Hepatocyte (in vitro differentiated cells): ENCODE measurements at places on chromosomes 7 and 10.

- no peak overlapping the region for H3K4me3 ChIP-seq
- no peak for DNase-seq
- H3K36me3 ChIP-seq = no peaks in the 10 kb centered on the region
- no peaks in the 10 kb centered on the region for H3K27me3 ChIP-seq
Measured at GRCh38 chr10:132806110-132806509, 20.2 kb upstream of the NKX6-2 start.

DNA sequence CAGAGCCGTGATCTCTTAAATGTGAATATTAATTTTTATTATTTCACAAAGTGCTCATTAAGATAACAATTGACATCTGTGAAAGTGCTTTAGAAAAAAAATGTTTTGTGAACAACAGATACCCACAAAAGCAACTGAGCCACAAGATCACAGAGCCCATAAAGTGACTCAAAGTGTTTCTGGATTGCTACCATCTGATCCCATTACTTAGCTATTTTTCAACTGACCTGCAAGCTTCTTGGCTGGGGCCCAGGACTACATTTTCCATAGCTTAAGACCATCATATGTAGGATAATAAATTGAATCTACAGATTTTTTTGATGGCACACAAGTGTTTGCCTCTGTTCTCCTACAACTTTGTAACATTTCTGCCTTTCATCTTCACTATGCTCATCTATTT lies 674.4 kb downstream of the PHTF2 start:
- no peaks in the 10 kb centered on the region for H3K36me3 ChIP-seq
- H3K4me3 ChIP-seq = no peak overlapping the region
- no peak for DNase-seq
- H3K27me3 ChIP-seq = no peaks in the 10 kb centered on the region
- no peak overlapping the region for H3K27ac ChIP-seq

DNA sequence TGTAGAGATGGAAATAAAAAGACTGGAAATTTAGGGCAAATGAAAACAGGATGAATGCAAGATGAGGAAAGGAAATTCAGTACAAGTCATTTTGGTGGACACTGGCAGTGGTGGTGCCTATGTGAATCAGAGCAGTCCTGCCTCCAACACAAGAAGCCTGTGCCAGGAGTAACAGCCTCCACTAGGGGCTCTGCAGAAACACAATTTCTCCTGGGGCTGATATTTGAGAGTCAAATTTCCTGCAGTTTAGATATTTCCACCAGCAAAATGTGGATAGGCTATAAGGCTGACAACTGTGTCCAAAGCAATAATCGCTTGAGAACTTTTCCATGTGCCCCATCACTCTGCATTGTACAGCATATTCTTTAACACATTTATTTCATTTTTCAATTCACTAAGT lies 4.7 kb upstream of the PLXDC2 start:
- H3K27ac ChIP-seq = no peak overlapping the region
- H3K4me3 ChIP-seq = no peak overlapping the region
- peak; percentile 44 for DNase-seq
- peaks cover 10% of the 10 kb centered on the region for H3K27me3 ChIP-seq
- no peaks in the 10 kb centered on the region for H3K4me1 ChIP-seq

GRCh38 chr10:125634606-125635005 lies 48.4 kb downstream of the TEX36 start:
- H3K4me3 ChIP-seq = no peak overlapping the region
- H3K36me3 ChIP-seq = no peaks in the 10 kb centered on the region
- DNase-seq = no peak
- H3K27ac ChIP-seq = no peak overlapping the region

DNA sequence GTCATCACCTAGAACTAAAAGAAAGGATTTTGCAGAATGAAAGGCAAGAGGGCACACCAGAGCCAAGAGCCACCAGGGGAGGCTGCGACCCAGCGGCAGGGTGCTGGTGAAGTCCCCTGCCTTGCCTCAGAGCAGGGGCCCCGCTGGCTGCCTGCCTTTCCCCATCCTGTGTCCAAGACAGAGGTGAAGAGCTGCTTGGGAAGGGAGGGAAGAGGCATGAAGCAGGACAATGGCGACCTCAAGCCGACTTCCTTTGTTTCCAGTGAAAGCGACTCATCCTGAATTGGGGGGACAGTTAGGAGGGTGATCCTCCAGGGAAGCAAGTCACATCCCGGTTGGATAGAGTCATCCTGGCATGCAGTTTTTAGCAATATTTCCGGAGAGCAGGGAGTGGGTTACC lies 255.5 kb upstream of the YAE1 start:
- no peak overlapping the region for H3K4me3 ChIP-seq
- no peaks in the 10 kb centered on the region for H3K27me3 ChIP-seq
- no peak for DNase-seq
- no peak overlapping the region for H3K27ac ChIP-seq
- no peaks in the 10 kb centered on the region for H3K36me3 ChIP-seq
- no peaks in the 10 kb centered on the region for H3K4me1 ChIP-seq

DNA sequence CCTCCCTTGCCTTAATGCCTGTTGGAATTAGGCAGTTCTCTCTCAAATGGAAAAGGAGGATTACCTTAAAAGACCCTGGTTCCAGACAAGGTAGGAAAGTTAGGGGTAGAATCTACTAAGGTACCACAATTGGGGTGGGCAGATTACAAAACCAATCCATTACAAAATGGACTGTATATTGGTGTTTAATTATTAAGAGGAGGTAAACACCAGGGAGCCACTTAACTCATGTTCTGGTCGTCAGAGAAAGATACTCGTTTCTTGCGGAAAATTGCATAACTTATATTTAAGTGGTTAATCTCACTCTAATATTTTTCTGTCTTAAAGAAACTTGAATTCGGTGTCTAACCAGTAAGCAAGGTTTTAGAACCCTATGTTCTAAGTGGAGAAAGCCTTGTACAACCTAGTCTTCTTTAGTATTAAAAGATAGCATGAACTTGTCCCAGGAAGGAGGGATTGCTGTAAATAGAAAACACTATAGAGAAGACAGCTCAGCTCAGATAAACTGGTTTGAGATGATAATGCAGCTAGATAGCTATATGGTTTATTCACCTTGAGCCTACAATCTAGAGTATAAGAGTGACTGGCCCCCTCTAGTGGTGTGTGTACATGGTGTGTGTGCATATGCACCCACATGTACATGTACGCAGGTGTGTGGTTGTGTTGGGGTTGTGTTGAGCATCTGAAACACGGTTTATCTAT lies 58.0 kb upstream of the STRIP2 start:
- no peaks in the 10 kb centered on the region for H3K4me1 ChIP-seq
- no peak overlapping the region for H3K4me3 ChIP-seq
- DNase-seq = peak; percentile 71
- H3K27ac ChIP-seq = no peak overlapping the region
- no peaks in the 10 kb centered on the region for H3K27me3 ChIP-seq
- H3K36me3 ChIP-seq = no peaks in the 10 kb centered on the region

GRCh38 chr10:94101894-94102293 lies 108.2 kb downstream of the PLCE1 start:
- H3K27me3 ChIP-seq = no peaks in the 10 kb centered on the region
- H3K27ac ChIP-seq = no peak overlapping the region
- H3K4me1 ChIP-seq = no peaks in the 10 kb centered on the region
- DNase-seq = no peak

DNA sequence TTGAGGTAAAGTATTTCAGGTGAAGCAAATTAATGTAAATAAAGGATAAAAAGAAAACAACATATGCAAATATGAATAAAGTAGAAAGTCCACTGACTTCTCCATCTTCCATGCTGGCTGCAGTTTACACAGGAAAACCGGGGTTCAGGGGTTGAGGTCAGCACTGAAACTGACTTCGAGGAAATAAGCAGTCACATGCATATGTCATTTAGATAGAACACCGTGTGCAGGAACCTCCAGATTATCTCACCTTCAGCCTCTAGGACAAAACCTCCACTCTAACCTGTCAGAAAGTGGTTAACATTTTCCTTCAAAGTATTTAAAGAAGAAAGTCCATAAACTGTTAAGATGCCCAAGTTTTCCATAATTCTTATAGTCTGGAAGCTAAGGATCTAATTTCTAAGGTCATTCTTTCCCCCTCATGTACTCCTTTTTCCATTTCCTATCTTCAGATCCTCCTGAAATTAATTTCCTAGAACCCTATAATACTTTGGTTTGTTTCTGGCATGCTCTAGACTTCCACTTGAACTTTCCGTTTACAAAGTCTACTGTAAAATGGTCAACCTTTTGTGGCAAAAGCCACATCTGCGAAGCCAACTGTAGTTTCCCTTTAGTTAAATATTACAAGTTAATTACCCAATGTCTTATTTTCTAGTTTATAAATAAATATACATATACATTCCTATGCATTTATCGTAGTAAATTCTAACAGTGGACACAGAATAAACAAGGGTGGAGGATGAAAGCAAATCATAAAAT lies 173.3 kb downstream of the RAPGEF5 start:
- no peak overlapping the region for H3K27ac ChIP-seq
- no peaks in the 10 kb centered on the region for H3K27me3 ChIP-seq
- no peak for DNase-seq
- no peak overlapping the region for H3K4me3 ChIP-seq
- no peaks in the 10 kb centered on the region for H3K36me3 ChIP-seq

GRCh38 chr7:91149341-91150246 lies 114.6 kb upstream of the FZD1 start:
- H3K36me3 ChIP-seq = no peaks in the 10 kb centered on the region
- H3K4me1 ChIP-seq = no peaks in the 10 kb centered on the region
- no peaks in the 10 kb centered on the region for H3K27me3 ChIP-seq
- H3K27ac ChIP-seq = no peak overlapping the region
- no peak overlapping the region for H3K4me3 ChIP-seq

DNA sequence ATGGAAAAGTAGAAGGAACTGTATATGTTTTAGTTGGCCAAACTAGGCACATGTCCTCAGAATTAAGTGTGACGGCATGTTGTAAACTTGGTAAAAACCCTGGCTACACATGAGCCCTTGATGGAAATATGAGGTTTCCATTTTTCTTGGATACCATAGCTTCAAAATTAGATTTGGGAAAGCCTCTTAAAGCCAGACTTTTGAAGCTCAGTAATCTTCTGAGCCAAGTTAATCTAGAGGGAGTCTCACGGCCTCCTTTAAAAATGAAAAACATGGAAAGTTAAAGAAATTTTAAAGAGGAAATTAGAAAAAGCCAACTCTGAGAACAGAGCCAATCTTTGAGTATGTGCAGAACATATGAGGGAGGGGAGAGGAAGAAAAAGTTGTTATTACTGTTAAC lies 376.0 kb downstream of the CTNNA3 start:
- H3K27ac ChIP-seq = no peak overlapping the region
- H3K4me1 ChIP-seq = no peaks in the 10 kb centered on the region
- H3K27me3 ChIP-seq = no peaks in the 10 kb centered on the region
- no peak for DNase-seq

GRCh38 chr10:102066399-102067088 lies 1.4 kb downstream of the HPS6 start:
- H3K27ac ChIP-seq = peak overlapping the region; percentile 91
- peaks cover 18% of the 10 kb centered on the region for H3K4me1 ChIP-seq
- H3K36me3 ChIP-seq = no peaks in the 10 kb centered on the region
- no peak for DNase-seq
- no peaks in the 10 kb centered on the region for H3K27me3 ChIP-seq

DNA sequence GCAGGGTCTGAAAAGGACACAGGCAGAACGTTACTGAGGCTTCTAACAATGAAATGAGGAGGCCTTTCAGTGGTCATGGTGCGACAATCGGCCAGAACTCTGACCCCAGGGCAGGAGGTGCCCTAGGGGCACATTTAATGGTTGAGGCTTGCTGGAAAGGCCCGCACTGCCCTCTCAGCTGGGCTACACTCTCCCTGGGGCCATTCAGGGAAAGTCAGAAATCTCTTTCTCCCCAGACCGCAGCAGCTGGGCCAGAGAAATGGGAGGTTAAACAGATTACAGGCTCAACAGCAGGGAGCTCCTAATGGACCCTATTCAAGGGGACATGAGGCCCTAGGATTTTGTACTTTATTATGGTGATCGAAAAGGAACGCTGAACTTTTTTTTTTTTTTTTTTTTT lies 85.6 kb upstream of the FGFR2 start:
- H3K27me3 ChIP-seq = no peaks in the 10 kb centered on the region
- H3K36me3 ChIP-seq = no peaks in the 10 kb centered on the region
- no peak for DNase-seq
- no peak overlapping the region for H3K27ac ChIP-seq
- no peak overlapping the region for H3K4me3 ChIP-seq

- H3K4me1 ChIP-seq = no peaks in the 10 kb centered on the region
- H3K27me3 ChIP-seq = no peaks in the 10 kb centered on the region
- no peaks in the 10 kb centered on the region for H3K36me3 ChIP-seq
- no peak overlapping the region for H3K27ac ChIP-seq
- no peak overlapping the region for H3K4me3 ChIP-seq
Measured at GRCh38 chr7:126790763-126791162, 462.0 kb downstream of the GRM8 start.

- no peaks in the 10 kb centered on the region for H3K36me3 ChIP-seq
- no peak for DNase-seq
- no peaks in the 10 kb centered on the region for H3K27me3 ChIP-seq
Measured at GRCh38 chr7:12583176-12583575, 12.7 kb downstream of the SCIN start.

DNA sequence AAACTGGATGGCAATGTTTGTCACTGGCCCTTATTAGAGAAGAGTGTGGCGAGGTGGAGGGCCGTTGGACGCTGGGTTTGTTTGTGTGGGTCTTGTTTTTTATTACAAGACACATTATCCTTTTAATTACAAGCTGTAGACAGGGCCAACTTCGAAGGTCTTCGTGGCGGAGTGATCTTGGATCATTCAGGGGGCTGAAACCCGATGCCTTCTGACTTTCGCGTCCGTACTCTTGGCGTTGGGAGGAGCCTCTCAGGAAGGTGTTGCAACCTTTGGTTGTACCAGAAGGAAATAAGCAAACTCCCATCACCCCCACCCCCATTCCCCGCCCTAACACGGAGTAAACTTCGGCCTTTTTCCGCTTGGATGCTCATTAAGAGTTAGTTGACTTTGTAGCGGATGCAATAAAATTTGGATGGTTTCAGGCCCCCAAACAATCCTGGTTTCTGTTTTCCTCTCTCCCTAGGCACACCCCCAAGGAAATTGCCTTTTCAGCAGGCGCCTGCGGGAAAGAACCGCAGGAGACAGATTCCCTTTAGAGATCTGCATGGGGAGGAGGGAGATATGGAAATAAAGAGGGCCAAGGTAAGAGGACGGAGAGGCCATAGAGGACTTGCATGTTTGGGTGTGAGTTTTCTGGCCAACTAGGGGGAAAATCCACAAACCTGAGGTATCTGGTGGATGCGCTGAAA lies 294.5 kb upstream of the NFE2L3 start:
- H3K27ac ChIP-seq = peak overlapping the region; percentile 92
- no peaks in the 10 kb centered on the region for H3K27me3 ChIP-seq
- H3K4me3 ChIP-seq = peak overlapping the region; percentile 8
- H3K36me3 ChIP-seq = no peaks in the 10 kb centered on the region
- peaks cover 27% of the 10 kb centered on the region for H3K4me1 ChIP-seq
- peak; percentile 87 for DNase-seq

- H3K4me3 ChIP-seq = no peak overlapping the region
- H3K4me1 ChIP-seq = peaks cover 28% of the 10 kb centered on the region
- DNase-seq = peak; percentile 72
- H3K27ac ChIP-seq = peak overlapping the region; percentile 94
- H3K27me3 ChIP-seq = no peaks in the 10 kb centered on the region
Measured at GRCh38 chr10:112335868-112336265, 38.0 kb upstream of the ACSL5 start.
